ENCODE measurements at places on chromosomes 12 and 14.

DNA sequence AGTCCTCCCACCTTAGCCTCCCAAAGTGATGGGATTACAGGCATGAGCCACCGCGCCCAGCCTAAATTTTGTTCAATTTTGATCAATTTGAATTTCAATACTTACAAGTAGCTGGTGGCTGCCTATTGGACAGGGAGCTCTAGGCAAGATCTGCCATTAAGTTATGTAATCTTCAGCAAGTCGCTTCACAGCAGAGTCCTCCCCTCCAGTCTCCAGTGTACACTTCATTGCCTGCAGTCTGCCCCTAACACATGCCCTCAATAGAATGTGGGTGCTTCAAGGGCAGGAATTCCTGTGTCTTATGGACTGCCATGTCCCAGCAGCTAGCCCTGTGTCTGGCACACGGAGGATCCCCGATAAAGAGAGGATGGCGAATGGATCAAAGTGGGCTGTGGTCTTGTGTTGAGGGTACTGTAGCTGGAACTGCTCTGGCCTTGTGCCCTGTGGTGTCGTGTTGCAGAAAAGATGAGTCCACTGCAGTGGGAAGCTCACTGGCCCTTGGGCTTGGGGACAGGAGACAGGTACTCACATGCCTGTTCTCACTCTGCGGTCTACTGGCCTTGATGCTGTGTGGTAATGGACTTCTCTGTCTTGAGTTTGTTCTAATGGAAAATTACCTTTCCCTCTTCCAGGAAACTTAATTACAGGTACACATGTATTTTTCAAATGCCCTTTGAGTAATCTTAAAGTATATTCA lies 67.6 kb downstream of the TECPR2 start:
- no peak for DNase-seq

- DNase-seq = no peak
Measured at GRCh38 chr12:121278169-121279070, 18.1 kb downstream of the CAMKK2 start.

DNA sequence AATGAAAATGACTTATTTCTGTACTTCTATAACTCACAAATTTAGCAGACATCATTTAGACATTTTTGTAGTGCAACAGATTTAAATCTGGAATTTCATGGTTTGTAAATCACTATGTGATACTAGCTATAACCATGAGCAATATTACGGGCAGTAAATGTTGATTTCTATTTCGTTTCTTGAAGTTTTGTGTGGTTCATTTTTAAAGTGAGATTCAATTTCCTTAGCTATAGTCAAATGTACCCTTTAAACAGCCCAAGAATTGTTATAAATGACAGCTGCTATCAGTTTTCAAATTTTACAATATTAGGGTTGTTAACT lies 30.2 kb downstream of the NUDT4 start:
- no peak for DNase-seq

GRCh38 chr12:4431866-4432265 lies 13.7 kb downstream of the FGF6 start:
- no peak for DNase-seq

GRCh38 chr14:60184146-60184904 lies 19.1 kb upstream of the DHRS7 start:
- peak; percentile 64 for DNase-seq

DNA sequence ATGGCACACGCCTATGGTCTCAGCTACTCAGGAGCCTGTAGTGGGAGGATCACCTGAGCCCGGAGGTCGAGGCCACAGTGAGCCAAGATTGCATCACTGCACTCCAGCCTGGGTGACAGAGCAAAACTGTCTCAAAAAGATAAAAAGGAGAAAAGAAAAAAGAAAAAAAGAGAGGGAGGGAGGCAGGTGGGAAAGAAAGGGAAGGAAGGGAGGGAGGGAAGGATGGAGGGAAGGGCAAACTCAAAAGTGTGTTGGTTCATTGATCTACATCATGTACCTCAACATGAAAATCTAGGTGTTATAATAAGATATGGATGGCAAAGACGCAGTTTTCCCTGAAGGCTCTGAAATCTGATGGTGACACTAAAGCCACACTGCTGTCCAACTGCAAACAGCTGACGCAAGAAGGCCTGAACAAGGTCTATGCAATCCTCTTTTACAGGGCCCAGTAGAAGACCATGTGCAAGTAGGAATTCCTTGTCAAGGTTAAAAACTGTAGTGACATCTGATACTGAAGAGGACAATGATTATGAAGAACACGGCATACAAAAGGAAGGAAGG lies 143.6 kb downstream of the ITPR2 start:
- DNase-seq = no peak

GRCh38 chr14:35861204-35861868 lies 35.2 kb downstream of the BRMS1L start:
- DNase-seq = no peak

GRCh38 chr12:9763025-9763424 lies 2.3 kb upstream of the CD69 start:
- DNase-seq = no peak

GRCh38 chr12:30155001-30155730 lies 371.4 kb upstream of the TMTC1 start:
- no peak for DNase-seq

DNA sequence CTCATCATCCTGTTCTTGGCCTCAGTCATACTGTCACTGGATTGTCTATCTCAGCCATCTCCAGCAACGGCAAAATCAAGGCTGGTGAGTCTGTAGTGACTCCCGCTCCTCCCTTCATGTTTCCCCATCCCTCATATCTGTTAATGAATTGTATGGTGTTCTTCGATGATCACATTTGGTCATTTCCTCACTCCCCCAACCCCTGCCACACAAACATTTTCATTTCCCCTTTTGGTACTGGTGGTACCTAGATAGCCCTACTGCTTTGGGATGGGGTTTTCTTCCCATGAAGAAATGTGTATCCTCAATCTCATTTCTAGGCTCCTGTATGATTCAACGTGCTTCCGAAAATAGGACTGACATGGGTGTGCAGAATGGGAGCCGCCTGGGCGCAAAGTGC lies 2.7 kb upstream of the KLHL33 start:
- DNase-seq = no peak
